Fibroblast of skin of left quadriceps (primary cell): ENCODE measurements at places on chromosomes 4 and X.
A peak's percentile ranks its signal among the peaks of the same experiment; 100 is the strongest.

- no peak for DNase-seq
These were observed 101.4 kb upstream of the GPC4 start for GRCh38 chrX:133516686-133517085.

- no peak for DNase-seq
These were observed 382.0 kb downstream of the GABRG1 start for GRCh38 chr4:45741897-45742296.

GRCh38 chr4:77773101-77773500 lies 46.1 kb downstream of the CNOT6L start:
- DNase-seq, result peak; percentile 25

DNA sequence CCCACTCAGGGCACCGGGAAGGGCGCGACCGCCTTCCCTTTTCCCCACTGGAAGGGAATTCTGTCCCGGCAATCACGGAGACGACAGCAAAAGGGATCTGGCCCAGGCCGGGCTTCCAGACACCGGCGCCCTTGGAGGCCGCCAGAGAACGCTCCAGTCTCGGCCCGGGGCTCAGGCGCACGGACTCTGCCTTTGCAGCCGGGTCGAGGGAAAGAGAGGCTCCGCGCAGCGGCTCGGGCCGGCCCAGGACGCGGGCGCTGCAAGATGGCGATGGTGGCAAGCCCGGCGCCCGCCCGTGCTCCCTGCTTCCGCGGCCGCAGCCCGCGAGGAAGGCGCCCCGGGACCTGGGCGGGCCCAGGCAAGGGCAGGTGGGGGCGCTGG lies 1.1 kb downstream of the CTBP1 start:
- DNase-seq, result no peak

DNA sequence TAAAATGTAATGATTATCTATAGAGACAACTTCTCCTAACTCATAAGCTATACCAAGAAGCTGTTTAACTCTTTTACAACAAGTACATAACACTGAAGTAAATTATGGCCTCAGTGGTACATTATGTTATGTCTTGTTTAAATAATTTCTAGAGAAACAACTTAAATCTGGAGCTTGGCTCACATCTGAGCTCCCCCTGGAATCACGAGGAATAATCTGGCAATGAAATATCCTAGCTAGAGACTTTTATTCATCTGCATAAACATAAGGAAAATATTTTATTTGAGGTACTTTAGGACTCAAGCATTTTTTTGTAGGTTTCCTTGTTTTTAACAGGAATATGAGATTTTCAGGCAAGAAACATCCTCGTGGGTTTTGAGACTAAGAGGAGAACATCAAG lies 354.7 kb upstream of the SLC7A11 start:
- no peak for DNase-seq

DNA sequence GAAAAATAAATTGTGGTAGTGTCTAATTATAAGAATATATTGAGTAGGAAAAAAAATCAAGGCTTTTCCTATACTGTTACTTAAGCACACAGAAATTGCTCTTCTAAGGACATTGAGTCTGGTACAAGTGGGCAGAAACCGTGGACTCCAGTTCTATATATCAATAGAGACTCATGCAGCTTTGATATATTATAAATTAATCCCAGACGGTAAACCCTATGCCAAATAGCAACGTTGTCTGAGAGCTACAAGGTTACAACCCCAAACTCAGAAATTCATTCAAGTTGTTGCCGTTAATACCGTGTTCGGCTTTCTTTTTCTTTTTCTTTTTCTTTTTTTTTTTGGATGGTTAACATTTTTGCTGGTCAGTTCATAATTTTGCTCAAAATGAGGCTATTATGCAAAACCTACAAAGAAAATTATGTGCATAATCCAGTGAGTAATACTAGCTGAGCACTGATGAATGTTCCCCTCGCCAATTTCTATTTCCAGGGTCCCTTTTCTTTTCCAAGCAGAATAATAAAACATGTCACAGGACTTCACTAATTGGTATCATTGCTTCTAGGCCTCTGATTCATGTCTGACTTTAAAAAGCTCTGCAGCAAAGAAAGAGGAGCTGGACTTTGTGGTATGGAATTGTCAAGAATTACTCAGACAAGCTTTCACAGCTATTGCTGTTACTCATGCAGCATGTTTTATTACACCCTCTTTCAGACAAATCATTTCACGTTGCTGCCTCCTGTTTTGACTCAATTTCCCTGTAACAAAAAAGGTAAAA lies 737.7 kb downstream of the NLGN4X start:
- DNase-seq, result peak; percentile 8
